ENCODE measurements at places on chromosomes 12 and 14.
A peak's percentile ranks its signal among the peaks of the same experiment; 100 is the strongest.

- no peak for DNase-seq
Observed at GRCh38 chr12:102023343-102023930, 38.4 kb downstream of the WASHC3 start.

DNA sequence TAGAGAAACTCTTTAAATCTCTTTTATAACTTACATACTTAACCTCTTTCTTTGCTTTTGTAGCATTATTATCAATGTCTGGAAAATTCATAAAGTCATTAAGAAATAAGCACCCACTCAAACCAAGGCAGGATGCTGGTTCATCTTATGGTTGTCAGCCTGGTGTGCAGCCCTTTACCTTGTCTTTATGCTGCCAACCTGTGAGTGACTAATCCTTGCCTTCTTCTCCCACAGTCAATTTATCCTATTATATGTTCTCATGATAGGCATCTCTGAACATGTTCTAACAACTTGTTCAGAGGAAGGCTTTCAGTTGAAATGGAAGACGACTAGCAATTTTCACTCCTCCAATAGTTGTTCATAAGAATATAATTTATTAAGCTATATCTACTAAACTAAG, 186.9 kb upstream of the CAND1 start:
- no peak for DNase-seq

DNA sequence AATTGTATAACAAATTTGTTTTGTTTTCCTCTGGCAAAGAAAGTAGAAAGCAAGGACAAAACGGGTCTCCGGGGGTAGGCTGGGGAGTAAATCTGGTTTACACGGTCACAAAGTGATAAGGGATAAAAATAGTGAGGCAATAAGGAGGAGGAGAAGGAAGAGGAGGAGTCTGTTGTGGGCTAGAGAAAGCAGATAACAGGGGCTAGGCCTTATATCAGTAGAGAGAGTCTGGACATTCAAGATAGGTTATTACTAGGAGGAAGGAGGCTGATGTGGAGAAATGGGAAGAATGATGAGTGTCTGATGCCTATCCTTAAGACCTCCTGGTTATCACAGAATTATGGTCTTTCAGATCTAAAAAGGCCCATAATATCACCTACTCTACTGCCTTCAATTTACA, 83.2 kb upstream of the SSTR1 start:
- no peak for DNase-seq

GRCh38 chr12:116533343-116534251, 25.6 kb upstream of the MAP1LC3B2 start:
- peak; percentile 40 for DNase-seq

- no peak for DNase-seq
Observed at GRCh38 chr14:29446971-29447370, 480.7 kb downstream of the PRKD1 start.

DNA sequence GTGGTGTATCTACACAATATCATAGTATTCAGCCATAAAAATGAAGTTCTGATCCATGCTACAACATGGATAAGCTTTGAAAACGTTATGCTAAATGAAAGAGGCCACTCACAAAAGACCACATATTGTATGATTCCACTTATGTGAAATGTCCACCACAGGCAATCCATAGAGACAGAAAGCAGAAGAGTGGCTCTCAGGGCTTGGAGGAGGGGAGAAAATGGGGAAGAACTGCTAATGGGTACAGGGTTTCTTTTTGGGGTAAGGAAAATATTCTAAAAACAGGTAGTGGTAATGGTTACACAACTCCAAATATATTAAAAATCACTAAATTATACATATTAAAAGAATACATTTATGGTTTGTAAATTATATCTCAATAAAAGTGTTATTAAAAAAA, 16.5 kb downstream of the SCNN1A start:
- DNase-seq = no peak

DNA sequence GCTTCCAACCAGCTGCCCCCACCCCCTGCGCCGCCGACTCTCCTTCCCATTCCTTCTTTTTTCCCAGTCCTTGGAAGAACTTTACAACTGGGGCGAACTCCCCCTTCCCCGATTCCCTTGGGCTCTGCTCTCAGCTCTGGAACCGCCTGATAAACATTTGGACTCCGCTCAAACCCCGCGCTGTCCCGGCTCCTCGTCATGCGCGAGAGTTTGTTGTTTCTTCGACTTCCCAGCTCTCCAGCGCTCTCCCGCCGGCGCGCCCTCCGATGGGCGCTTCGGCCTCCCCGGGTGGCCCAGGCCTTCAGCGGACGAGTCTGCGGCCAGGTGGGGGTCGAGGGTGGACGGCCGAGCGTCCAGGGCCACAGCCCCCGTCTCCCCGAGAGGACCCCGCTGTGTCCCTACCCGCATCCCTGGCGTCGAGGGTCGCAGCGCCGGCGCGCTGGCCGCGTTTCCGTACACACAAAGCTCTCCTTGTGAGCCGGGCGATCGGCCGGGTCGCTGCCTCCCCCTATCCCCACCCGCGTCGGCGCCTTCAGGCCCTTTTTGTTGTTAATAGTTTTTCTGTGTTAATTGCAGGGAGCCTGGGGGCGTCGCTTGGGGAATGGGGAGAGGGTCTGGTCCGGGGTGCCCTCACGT, 847 bp downstream of the MMP14 start:
- DNase-seq = peak; percentile 43

- no peak for DNase-seq
Observed at GRCh38 chr12:123038966-123039365, 58.5 kb downstream of the ARL6IP4 start.

DNA sequence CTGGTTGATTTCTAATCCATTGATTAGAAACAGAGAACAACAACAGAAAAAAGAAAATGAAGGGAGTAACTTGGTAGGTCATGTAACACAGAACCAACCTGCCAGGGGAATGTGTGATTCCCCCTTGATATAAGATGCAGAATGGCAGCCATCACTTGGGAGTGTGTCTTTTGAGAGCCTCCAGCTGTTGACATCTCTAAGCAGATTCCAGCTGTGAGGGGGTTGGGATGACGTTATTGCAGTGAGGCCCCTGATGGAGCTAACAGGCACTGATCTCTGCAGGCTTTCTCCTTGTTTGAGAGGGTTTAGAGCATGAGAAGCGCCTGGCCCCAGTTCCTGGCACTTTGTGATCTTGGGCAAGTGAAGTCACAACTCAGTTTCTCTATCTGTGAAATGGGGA, 124.9 kb downstream of the PELI2 start:
- DNase-seq = no peak

- no peak for DNase-seq
Observed at GRCh38 chr12:85424581-85425348, 144.7 kb downstream of the ALX1 start.

GRCh38 chr14:51225751-51226150, 14.3 kb upstream of the TMX1 start:
- no peak for DNase-seq

- DNase-seq = no peak
Observed at GRCh38 chr14:94472842-94473241, 3.2 kb downstream of the SERPINA9 start.

- no peak for DNase-seq
Observed at GRCh38 chr12:132838410-132839080, 9.9 kb upstream of the GOLGA3 start.

DNA sequence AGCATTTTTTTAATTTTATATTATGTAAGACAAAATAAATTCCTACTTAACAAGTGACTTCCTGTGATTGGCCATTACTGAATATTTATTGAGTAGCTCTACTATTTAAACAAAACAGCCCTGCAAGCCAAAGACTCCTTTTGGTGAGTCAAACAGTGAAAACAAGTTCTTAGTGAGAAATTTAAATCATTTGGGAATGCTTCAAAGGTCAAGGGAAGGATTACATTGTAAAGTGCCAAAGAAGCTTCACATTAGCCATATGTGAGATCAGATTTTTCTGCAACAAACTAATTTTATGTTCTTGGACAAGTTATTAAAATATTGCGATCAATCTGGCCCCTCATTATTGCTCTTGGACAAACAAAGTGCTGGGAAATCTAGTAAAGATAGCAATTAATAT, 795.4 kb upstream of the MGAT4C start:
- peak; percentile 1 for DNase-seq

DNA sequence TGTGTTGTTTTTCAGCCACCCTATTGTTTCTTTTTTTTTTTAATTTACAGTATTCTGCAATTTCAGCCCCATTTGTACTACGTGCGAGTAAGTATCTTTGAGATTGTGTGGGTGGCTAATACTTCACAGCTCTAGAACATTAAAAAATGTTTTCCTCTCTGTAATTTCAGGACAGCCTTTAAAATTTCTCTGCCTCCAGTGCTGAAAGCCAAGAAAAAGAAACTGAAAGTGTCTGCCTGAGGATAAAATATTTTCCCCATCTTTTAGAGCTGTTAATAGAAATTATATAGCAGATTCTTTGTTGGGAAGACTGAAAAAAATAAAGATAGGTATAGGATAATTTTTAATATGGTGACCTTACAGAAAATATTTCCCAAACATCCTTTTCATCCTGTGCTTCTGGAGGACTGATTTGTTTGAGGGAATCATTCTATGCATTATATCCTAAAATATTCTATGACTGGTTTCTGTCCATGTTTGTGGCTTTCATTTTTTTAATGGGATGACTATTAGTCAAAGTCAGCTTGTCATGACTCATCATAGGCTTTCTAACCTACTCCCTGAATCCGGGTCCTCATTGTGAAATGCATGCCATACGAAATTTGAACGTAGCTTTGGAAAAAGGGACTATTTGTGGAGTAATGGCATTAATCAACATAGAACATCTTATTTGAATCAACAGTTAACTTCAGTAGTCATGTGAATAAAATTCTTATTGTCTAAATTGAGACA, 10.8 kb upstream of the TCTN2 start:
- DNase-seq = peak; percentile 62

DNA sequence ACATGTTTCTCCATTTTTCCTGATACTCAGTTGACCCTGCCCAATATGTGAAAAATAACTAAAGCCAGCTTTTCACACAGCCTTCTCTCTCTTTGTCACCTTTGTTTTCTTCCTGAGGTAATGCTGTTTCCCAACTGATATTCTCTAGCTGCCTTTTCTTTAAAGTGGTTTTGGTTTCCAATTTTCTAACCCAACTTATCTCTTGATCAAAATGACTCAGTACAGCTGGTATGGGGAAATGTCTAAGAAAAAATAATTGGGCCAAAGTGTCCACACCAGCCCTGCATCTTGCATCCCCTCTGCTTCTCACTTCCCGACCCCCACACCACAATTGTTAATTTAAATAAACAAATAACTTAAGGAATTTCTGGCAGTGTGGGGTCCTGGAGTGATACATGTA, 193.8 kb downstream of the SYT1 start:
- DNase-seq = peak; percentile 31

GRCh38 chr14:76710056-76711010, 50.9 kb upstream of the VASH1 start:
- peak; percentile 4 for DNase-seq

DNA sequence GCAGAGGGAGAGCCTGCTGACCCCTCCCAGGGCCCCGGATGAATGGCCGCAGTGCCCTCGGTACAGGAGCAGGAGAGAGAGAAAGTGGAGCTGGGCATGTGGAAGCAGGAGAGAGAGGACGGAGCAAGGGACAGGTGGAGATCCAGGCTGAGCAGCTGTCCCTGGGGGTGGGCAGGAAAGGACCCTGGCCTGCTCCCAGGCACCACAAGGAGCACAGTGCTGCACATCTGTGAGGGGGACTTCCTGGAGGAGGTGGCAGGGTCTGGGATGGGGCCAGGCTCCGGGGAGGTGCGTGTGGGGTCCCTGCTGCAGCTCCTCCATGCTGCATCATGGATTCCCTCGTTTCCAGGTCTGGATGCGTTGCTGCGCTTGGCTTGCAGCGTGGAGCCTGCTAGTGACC, 13.0 kb upstream of the DLK1 start:
- no peak for DNase-seq

DNA sequence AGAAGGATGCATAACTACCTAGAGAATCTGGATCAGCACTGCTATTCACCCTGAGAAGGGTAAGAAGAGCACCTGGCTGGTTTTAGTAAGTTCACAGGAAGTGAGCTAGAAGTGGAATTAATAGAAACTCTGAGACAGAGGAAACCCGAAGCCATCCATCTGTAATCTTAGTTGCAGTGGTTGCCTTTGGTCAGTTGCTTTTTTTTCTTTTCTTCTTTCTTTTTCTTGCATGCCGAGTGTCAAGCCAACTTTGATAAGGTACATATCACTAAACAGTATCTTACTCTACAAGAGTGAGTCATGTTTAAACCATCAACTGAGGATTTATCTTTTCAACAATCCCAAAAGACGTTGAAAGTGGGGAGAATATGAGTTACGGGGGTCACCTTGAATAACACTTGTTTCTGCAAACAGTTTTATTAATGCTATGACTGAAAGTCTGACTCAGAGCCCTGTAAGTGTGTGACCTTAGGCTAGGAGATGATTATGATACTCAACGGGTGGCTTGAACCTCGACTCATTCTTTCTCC, 26.7 kb downstream of the C12orf75 start:
- no peak for DNase-seq

GRCh38 chr14:104794631-104794992, 936 bp downstream of the AKT1 start:
- no peak for DNase-seq

DNA sequence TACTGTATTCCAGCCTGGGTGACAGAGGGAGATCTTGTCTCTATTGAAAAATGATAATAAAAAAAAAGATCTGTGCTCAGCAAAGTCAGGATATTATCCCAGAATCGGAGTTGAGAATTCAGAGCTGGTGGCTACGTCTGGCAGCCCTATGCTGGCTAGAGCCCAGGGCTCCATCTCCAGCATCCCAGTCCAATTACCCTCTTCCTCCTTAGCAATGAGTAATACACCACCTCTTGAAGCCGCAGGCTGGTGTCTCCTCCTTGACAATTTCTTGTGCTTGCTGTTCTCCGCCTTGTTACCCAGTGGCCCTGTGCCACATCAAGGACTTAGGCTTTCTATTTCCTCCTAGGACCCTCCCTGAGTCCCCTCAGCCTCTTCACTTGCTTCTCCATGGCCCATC, 38.4 kb upstream of the DDX11 start:
- DNase-seq = no peak

GRCh38 chr14:99718811-99719192, 34.7 kb downstream of the CYP46A1 start:
- DNase-seq = no peak

GRCh38 chr12:72368719-72369422, 96.7 kb downstream of the TRHDE start:
- DNase-seq = no peak

DNA sequence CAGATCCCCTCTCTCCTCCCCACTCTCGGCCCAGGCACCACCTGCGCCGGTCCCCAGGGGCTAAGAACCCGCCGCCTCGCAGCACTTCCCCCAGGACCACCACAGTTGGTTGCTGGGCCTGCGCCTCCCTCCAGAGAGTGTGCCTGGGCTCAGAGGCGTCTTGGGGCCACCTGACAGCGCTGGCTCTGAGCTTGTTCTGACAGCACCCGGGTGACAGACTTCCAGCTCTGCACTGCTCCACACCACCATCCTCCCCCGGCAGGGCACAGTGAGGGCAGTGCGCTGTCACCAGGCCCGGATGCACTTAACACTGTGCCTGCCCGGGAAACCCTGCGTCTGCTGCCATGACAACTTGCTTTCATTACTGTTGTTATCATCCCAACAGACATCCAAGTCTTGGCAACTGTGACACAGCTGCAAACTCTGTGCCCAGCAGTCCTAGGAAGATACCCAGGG, 6.6 kb downstream of the BRF1 start:
- no peak for DNase-seq
